ENCODE measurements at places on chromosomes 6 and 20. TPM values are rescaled to one million over a fixed set of nuclear protein-coding genes. Genes with fewer than 3 reads are reported as not detected.

DNA sequence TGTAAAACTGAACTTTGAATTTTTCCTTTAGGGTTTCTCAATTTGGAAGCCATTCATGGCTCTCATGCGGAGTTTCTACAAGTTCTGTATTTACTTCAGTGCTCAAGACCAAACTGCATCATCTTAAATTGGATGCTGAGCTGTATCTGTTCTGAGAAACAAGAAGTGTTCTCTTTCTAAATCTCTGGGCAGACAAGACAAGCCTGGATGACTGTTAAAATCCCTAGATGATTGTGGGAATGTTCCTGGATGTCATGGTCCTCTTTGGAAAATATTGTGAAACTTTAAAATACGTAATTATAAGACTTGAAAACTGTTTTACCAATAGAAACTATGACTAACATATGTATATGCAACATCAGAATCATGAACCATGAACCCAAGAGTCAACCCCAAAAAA lies 6.2 kb upstream of the GCM1 start:
- no peak for DNase-seq

GRCh38 chr6:110395221-110395620 lies 20.2 kb downstream of the DDO start:
- DNase-seq, result no peak

GRCh38 chr6:30749554-30750378 lies 5.4 kb upstream of the IER3 start:
- DNase-seq, result no peak

DNA sequence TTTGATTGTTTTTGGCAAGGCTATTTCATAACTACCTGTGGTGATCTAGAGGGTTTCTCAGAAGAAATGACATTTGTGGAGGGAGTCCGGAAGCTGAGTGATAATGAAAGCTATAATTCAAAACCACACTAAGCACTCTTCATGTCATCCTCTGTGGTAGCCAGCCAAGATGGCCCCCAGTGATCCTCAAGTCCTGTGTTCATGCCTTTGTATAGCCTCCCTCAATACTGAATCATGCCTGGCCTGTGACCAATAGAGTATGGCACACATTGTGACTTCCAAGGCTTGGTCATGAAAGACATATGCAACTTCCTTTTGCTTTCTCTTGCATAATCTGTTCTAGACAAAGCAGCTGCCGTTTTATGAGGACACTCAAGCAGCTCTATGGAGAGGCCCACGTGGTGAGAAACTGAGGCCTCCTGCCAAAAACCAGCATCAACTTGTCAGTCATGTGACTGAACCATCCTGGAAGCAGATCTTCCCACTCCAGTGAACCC lies 12.8 kb upstream of the DNAAF9 start:
- no peak for DNase-seq

The SDC4 gene
- 7.3 TPM for polyA plus RNA-seq

The RNF39 gene
- 0.63 TPM for polyA plus RNA-seq

GRCh38 chr20:61441537-61441936 lies 189.5 kb downstream of the CDH4 start:
- DNase-seq, result no peak

- no peak for DNase-seq
These were observed 23.7 kb upstream of the FBXO30 start for GRCh38 chr6:145838305-145838704.

The SLC17A3 gene
- polyA plus RNA-seq, result not detected

The ENPP3 gene
- polyA plus RNA-seq, result 0.94 TPM

- DNase-seq, result no peak
These were observed 81.9 kb upstream of the CCN6 start for GRCh38 chr6:111971866-111972532.

GRCh38 chr20:59574308-59574707 lies 30.0 kb upstream of the PHACTR3 start:
- DNase-seq, result no peak
